ENCODE measurements at places on chromosomes 2 and 18.

- no peak for DNase-seq
Measured at GRCh38 chr2:106642679-106643078, 155.5 kb downstream of the CD8B2 start.

DNA sequence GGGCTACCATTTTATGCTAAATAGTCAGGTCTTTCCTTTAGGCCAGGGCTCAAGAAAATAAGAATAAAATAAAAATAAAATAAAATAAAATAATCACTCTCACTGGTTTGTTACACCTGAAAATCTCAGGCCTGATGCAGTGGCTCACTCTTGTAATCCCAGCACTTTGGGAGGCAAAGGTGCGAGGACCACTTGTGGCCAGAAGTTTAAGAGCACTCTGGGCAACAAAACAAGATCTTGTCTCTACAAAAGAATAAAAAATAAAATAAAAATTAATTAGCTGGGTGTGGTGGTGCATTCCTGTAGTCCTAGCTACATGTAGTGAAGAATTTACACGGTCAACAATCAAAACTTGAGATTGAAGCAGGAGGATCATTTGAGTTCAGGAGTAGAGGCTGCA, 159.4 kb downstream of the NRXN1 start:
- DNase-seq = no peak

GRCh38 chr2:166610180-166610912, 116.3 kb upstream of the SCN7A start:
- no peak for DNase-seq

DNA sequence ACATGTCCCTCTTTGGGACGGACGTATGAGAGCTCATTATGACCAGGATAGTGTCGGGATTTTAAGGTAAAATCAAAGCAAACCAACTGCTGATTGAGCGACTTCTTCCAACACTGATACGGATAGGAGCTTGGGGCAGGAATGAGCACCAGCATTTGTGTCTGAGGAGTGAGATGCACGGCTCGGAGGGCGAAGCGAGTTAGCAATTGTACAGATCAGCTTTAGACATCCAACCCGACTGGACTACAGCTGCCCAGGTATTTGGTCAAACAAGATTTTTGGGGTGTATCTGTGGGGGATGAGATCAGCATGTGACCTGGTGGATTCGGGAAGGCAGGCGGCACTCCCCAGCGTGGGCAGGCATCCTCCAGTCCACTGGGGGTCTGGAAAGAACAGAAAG, 76.1 kb downstream of the NDUFA10 start:
- DNase-seq = no peak

DNA sequence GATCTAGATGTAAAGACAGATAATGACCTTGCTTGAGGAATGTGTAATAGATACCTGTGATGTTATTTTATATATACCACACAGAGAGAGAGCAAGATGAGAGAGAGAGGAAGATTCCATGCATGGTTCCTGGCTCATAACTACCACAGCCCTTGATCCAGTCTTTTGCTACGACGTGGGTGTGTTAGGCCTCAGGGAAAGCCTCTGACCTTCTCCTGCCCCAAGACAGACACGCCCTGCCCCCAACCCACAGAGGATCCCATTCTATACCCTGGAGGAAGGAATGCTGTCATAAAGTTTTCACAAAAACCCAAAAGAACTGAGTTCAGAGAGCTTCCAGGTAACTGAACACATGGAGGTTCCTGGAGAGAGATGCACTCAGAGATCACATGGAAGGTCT, 193.1 kb downstream of the ZEB2 start:
- DNase-seq = no peak

DNA sequence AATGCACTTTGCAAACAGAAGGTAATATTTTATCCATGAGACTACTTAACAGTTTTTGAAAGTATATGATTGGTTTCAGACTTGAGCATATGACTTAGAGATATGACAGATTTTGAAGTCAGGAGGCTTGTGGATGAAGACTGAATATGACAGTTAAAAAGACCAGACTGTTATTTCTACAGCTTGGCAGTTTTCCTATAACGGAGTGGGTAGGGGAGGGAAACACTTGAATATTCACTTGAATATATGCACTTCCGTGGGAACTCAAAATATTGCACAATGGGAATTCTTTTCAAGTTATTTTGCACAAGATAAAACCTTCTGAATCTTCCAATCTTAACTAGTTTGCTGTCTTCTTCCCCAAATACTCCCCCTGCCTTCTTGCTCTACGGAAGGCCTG, 64.6 kb upstream of the ACKR3 start:
- no peak for DNase-seq

DNA sequence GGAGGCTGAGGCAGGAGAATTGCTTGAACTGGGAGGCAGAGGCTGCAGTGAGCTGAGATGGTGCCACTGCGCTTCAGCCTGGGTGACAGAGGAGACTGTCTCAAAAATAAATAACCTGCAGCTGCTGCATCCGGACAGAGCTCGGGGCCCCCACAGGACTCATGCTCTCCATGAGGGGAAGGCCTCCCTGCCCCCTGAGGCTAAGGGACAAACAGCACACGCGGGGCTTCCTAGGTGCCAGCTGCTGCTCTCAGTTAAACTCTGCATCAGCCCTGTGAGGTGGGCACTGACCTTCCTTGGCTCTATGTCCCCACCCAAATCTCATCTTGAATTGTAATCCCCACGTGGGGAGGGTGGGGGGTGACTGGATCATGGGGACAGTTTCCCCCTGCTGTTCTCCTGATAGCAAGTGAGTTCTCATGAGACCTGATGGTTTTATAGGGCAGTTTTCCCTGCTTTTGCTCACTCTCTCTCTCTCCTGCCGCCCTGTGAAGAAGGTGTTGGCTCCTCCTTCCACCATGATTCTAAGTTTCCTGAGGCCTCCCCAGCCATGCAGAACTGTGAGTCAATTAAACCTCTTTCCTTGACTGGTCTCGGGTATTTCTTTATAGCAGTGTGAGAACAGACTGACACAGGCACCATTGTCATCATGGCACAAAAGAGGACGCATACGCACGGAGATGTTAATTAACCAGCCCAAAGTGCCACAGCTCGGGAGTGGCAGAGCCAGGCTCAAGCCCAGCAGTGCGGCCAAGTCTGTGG, 49.9 kb upstream of the TAF1B start:
- DNase-seq = no peak

DNA sequence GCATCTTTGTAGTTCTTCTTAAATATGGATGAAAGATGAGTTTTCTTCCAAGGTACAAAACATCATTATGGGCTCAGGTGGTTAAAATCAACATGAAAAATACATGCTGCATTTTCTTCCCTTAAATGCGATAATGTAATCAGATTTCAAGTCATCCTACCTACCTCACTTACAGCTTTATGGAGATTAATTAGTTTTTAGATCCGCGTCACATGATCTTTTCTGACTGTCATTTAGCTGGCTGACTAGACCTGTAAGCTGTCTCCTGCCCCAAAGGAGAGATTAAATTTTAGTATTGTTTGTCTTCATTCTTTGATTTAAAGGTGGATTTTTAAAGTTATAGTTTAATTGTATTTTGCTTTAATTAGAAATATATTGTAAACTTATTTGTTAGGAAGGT, 678.0 kb upstream of the ZEB2 start:
- DNase-seq = no peak

GRCh38 chr18:45493830-45494229, 121.4 kb upstream of the SLC14A2 start:
- DNase-seq = no peak

DNA sequence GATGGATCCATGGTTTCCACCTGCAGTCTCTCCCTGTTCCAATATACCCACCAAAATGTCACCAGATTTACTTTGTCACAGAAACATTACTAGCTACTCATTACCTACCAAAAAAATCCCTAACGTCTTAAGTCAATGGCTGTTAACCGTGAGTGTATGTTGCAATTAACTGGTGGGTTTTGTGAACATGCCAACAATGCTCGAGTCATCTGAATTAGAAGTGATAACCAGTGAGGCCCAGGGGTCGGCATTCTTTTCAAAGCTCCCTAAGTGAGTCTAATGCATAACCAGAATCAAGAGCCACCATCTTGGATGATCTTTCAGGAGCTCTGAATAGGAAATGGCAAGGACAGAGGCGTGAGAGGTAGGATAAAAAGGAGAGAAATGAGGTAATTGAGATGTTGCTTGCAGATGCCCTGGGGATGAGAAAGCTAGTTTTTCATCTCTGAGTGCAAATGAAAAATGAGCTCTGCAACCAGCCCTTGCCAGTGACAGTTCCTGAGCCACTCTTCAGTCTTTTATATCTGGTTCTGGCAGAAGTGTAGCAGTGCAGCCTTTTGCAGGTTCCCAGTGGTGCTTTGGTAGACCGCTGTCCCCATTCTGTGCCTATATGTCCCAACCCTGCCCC, 130.0 kb upstream of the RND3 start:
- DNase-seq = no peak

GRCh38 chr2:217158928-217159327, 299.1 kb upstream of the TNP1 start:
- no peak for DNase-seq

- no peak for DNase-seq
Measured at GRCh38 chr2:25853038-25853638, 25.1 kb downstream of the ASXL2 start.

- no peak for DNase-seq
Measured at GRCh38 chr18:6607343-6607742, 122.2 kb upstream of the ARHGAP28 start.

- no peak for DNase-seq
Measured at GRCh38 chr2:100185105-100185504, 42.7 kb upstream of the AFF3 start.

DNA sequence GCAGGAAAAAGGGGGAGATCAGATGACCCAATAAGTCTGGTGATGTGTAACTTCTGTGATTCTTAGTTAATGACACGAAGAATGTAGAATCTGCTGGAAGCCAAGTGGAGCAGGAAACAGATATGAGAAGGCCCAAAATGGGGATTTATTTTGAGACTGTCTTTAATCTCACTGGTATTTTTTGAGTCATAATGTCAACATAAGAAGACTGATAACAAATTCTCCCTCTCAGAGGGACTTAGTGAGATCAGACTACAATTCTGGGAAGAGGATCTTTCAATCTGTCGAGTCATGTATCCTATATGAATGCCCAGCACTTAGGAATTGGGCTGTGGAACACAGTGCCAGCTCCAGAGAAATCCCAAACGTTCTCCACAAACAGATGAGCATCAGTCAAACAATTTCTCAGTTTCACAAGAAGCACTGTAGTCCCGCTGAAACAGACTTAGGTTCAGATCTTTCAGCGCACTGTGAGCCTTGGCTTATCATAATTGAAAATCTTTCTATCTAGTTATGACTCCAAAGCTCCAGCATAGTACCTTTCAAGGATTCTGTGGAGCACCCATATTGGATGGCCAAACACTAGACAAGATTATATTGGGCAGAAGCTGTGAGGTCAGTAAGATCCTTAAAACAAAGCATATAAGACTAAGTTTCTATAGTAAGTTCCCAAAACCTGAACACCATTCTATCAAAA, 738.2 kb downstream of the LRP1B start:
- no peak for DNase-seq

DNA sequence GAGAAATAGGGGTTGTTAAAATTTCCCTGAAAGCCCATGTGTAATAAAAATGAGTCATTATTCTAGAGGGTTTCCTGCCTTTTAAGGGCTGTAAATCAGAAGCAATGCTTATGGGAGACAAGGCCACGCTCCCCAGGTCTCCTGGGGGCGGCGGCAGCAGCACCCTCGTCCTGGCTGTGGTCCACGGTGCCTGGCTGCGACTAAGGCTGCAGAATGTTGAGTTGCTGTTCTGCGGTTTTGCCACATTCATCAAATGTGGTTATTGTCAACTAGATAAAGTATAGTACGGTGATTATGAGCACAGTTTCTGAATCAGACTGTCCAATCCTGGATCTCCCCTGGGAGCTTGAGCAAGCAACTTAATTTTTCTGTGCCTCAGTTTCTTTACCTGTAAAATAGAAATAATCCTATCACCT, 11.9 kb upstream of the AGFG1 start:
- DNase-seq = peak; percentile 34

GRCh38 chr2:202157211-202157990, 81.0 kb downstream of the SUMO1 start:
- no peak for DNase-seq

- DNase-seq = no peak
Measured at GRCh38 chr2:190864375-190864774, 16.2 kb upstream of the GLS start.

DNA sequence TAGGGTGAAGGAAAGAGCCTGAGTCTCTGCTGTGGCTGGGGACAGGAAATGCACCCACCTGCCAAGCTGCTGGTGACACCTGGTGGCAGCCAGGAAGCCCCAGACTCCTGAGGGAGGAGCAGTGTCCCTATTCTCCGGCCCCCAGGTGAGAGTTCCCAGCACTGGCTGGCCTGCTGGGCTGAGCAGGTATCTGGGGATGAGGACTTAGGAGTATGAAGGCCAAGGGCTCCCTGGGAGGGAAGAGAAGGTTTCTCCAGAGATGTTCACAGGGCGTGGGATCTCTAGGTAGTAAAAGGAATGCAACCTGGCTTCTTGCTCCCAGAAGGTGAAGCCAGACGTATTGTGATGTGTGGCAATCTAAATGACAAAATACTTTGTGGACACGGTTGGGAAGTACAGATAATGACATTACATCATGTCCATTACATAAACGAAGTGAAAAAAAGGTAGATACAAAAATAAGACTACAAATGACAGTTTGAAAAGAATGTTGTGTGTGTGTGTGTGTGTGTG, 75.8 kb upstream of the SLC1A4 start:
- DNase-seq = no peak

- no peak for DNase-seq
Measured at GRCh38 chr2:208049441-208049840, 24.1 kb upstream of the PLEKHM3 start.

GRCh38 chr2:8067784-8068336, 614.0 kb upstream of the ID2 start:
- DNase-seq = no peak

- DNase-seq = no peak
Measured at GRCh38 chr2:47015206-47015605, 99.6 kb upstream of the MCFD2 start.

DNA sequence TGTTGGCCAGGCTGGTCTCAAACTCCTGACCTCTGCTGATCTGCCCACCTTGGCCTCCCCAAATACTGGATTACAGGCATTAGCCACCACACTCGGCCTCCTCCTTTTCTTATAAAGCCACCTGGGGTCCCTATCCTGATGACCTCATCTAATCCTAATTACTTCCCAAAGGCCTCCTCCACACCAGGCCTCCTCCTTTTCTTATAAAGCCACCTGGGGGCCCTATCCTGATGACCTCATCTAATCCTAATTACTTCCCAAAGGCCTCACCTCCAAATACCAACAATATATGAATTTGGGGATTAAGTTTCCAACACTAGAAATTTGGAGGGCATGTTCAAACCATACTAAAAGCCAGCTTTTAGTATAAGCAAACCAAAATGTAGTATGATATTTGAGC, 9.7 kb upstream of the RMC1 start:
- DNase-seq = no peak

DNA sequence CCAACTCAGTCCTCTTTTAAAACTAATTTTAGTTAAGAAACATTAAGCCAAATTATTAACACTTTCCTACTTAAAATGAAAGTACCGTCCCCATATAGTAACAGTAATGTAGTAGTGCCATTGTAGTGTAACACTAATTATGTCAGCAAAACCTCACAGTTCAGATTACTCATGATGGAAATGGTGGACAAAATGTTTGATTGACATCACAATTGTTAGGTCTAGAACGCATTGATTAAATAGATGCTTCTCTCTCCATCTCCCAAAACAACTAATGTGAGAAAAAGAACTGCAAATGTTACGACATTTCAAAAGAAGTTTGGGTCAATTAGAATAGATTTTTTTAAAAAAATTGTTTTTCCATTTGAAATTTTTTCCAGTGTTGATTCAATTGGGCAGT, 1.2 kb upstream of the ATF2 start:
- no peak for DNase-seq

- no peak for DNase-seq
Measured at GRCh38 chr2:72934683-72935610, 17.6 kb downstream of the EMX1 start.

All from CD8-positive, alpha-beta memory T cell (primary cell).